ENCODE measurements at places on chromosomes 2 and 18.
A peak's percentile ranks its signal among the peaks of the same experiment; 100 is the strongest.

GRCh38 chr18:35076135-35076924, 35.1 kb downstream of the MAPRE2 start:
- peak overlapping the region; percentile 32 for H3K27ac ChIP-seq
- H3K27me3 ChIP-seq = no peaks in the 10 kb centered on the region
- DNase-seq = no peak
- H3K36me3 ChIP-seq = peaks cover 4% of the 10 kb centered on the region
- H3K4me1 ChIP-seq = peaks cover 19% of the 10 kb centered on the region

DNA sequence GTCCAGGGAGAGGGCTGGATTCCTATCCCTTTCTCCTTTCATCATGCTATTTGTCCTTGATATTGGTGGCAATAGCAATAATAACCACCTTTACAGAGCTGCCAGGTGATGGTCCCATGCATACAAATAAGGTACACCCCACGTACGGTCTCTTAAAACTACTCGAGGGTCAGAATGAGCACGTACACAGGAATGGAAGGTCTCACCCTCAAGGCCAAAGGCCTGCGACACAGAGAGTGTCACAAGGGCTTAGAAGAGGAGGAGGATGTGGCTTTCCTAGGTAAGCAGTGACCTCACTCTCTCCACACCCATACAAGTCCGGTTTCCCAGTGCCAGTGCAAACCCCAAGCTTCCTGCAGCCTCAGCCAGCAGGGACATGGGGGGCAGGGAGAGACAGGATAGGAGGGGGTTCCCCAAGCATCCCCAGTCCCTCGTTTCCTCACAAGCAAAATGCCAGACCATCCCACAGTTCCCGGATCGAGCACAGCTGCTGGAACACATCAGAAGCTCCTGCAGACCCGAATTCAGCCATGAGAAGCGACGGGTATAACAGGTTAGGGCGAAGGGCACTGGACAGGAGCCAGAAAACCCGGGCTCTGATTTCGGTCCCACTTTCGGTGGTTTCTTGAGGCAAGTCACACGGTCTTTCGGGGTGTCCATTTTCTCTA, 49.2 kb downstream of the PLB1 start:
- H3K36me3 ChIP-seq = no peaks in the 10 kb centered on the region
- no peak for DNase-seq

DNA sequence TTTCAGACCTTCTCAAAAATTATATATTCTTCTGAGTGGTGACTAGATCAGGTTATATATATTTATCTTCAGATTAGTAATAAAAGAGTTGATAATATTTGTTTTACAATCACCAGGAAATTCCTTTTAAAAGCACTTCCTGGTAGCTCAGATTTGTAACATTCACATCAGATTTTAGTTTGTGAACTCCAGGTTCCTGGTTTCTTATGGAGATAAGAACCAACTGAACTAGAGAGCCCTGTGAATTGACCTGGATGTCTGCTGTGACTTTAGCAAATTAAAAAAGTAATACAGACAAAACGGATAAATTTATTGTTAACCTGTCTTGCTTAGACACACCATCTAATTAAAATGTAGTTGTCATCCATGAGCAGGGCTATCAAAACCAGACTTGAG, 868.7 kb downstream of the BCL11A start:
- H3K4me1 ChIP-seq = peaks cover 14% of the 10 kb centered on the region
- no peaks in the 10 kb centered on the region for H3K27me3 ChIP-seq
- H3K36me3 ChIP-seq = peaks cover 5% of the 10 kb centered on the region
- no peak overlapping the region for H3K4me3 ChIP-seq

DNA sequence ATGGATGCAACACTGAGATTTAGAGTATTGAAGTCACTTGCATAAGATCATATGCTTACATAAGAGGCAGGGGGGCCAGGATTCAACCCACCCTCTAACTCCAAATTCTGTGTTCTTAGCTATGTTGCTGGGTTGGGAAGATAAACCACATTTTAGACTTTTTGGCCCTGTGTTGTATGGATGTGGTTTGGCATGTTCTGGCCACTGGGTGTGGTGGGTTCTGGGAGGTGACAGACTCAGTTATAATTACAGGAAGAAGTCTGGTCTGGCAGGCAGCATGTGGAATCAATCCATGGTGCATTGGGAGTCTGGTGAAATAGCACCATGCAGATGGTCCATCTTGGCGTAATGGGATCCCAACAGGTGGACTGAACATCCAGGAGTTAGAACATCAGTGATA, 138.9 kb downstream of the LTBP1 start:
- H3K4me3 ChIP-seq = no peak overlapping the region
- peaks cover 5% of the 10 kb centered on the region for H3K36me3 ChIP-seq
- no peak for DNase-seq
- no peaks in the 10 kb centered on the region for H3K27me3 ChIP-seq

DNA sequence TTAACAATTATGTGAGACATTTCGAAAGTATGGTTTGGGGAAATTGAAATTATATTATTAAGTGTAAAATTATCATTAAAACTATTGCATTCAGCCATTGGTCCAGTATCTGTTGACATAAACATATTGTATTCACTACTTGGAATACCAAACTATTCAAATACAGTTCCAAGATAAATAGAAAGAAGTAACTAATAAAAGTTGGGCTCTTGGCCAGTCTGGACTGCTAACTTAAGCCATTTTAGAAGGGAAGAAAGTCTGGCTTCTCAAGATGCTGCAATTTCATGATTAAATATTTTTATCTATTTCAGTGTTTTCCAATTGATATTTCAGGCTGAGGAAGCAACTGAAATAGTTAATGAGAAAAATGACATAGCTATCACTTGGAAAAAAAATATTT, 109.8 kb upstream of the CHRNA1 start:
- peaks cover 6% of the 10 kb centered on the region for H3K36me3 ChIP-seq
- no peak overlapping the region for H3K27ac ChIP-seq
- no peak for DNase-seq
- no peak overlapping the region for H3K4me3 ChIP-seq
- H3K27me3 ChIP-seq = no peaks in the 10 kb centered on the region
- peaks cover 45% of the 10 kb centered on the region for H3K4me1 ChIP-seq

DNA sequence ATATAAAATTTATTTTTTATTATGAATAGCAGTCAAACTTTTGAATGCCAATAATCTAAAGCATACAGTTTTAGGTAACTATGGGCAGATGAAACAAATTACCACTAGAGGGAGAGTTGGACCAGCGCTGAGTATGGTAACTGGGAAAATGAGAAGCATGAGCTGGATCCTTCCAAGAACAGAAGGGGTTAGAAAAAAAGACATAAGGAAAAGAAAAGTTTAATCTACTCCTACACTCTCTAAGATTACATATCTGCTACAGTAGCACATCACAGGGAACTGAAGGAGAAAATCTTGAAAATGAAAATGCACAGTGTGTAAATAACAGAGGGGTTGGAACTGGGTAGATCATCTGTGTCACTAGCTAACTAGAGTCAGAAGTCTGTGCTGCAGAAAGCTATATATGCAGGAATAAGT, 15.5 kb downstream of the REG3G start:
- H3K4me3 ChIP-seq = no peak overlapping the region
- no peak overlapping the region for H3K27ac ChIP-seq
- H3K4me1 ChIP-seq = peaks cover 2% of the 10 kb centered on the region
- no peak for DNase-seq
- no peaks in the 10 kb centered on the region for H3K36me3 ChIP-seq

GRCh38 chr2:31956312-31956711, 54.5 kb downstream of the MEMO1 start:
- H3K36me3 ChIP-seq = peaks cover 7% of the 10 kb centered on the region
- H3K4me3 ChIP-seq = no peak overlapping the region
- H3K27ac ChIP-seq = no peak overlapping the region

GRCh38 chr18:44793194-44793593, 112.5 kb downstream of the SETBP1 start:
- H3K27ac ChIP-seq = no peak overlapping the region
- no peak for DNase-seq
- H3K4me1 ChIP-seq = peaks cover 62% of the 10 kb centered on the region
- H3K4me3 ChIP-seq = no peak overlapping the region
- H3K27me3 ChIP-seq = no peaks in the 10 kb centered on the region
- peaks cover 5% of the 10 kb centered on the region for H3K36me3 ChIP-seq

All from mesothelial cell of epicardium (in vitro differentiated cells).